ENCODE measurements at places on chromosomes 6 and 20.

- DNase-seq = peak; percentile 54
Measured at GRCh38 chr6:159979136-159979874, 10.4 kb downstream of the IGF2R start.

GRCh38 chr6:31903957-31904356 is 2.1 kb upstream of the ZBTB12 start:
- DNase-seq = no peak

GRCh38 chr20:24134284-24134683 is 145.7 kb upstream of the GGTLC1 start:
- peak; percentile 15 for DNase-seq

GRCh38 chr6:17883665-17884497 is 103.6 kb downstream of the KIF13A start:
- no peak for DNase-seq

GRCh38 chr20:40588891-40589290 is 100.1 kb downstream of the MAFB start:
- DNase-seq = no peak

GRCh38 chr20:62835931-62836861 is 19.3 kb downstream of the COL9A3 start:
- DNase-seq = no peak

GRCh38 chr6:87658516-87658915 is 43.5 kb downstream of the AKIRIN2 start:
- no peak for DNase-seq

DNA sequence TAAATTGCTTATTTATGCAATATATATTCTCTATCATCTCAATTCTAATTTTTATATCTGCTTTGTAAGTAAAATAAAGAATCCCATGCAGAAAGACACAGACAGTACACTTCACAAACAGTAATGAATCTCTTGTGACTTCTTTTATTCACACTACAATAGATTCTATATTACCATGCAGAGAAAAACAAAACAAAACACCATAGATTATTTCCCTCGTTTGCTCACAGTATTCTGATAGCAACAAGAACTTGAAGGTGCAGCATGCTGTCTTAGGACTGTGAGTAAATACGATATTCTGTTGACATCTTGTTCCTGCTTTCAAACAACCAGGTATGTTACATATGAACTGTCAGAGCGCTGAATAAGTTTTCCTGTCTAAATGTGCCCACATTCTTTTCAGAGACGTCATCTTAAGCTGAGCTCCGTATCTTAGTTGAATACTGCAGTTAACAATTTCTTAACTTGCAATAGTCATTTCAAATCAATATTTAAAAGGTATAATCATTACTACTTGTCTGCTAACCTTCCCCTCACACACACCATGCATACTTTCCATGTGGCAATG is 140.1 kb downstream of the BTBD9 start:
- DNase-seq = no peak

DNA sequence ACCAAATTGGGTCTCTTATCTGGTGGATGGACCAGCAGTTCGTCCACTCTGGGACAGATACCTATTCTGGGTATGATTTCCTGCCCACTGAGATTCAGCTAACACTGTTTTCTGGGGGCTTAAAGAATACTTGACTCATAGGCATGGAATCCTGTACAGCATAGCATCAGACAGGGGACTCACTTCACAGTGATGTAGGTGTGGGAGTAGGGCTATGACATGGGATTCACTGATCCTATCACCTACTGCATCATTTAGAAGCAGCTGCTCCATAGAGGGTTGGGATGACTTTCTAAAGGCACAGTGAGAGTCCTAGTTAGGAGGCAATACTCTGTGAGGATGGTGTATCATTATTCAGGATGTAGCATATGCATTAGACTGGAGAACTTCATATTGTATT is 74.5 kb upstream of the AHI1 start:
- DNase-seq = no peak

- no peak for DNase-seq
Measured at GRCh38 chr6:92329208-92329847, 1090.0 kb downstream of the EPHA7 start.

DNA sequence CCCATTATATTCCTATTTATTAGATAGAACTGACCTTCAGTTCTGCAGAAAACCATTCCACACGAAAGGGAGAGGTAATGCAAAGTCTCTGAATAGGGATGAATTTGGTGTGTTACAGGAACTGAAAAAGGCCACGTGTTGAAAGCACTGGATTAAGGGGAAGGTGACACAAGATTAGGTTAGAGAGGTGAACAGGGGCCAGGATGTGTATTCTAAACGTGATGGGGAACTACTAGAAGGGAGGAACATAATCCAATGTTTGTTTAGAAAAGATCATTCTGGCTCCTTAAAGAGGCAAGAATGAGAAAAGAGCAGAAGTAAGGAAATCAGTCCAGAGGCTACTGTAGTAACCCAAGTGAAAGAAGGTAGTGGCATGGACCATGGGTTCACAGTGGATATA is 6.3 kb upstream of the ZKSCAN8 start:
- DNase-seq = no peak

GRCh38 chr20:4811661-4812181 is 90.0 kb downstream of the PRND start:
- DNase-seq = no peak

- no peak for DNase-seq
Measured at GRCh38 chr6:143160015-143160414, 99.3 kb downstream of the AIG1 start.

- peak; percentile 32 for DNase-seq
Measured at GRCh38 chr6:28269492-28269891, 2.5 kb downstream of the ZSCAN26 start.

GRCh38 chr6:130070792-130071191 is 52.4 kb downstream of the L3MBTL3 start:
- no peak for DNase-seq

DNA sequence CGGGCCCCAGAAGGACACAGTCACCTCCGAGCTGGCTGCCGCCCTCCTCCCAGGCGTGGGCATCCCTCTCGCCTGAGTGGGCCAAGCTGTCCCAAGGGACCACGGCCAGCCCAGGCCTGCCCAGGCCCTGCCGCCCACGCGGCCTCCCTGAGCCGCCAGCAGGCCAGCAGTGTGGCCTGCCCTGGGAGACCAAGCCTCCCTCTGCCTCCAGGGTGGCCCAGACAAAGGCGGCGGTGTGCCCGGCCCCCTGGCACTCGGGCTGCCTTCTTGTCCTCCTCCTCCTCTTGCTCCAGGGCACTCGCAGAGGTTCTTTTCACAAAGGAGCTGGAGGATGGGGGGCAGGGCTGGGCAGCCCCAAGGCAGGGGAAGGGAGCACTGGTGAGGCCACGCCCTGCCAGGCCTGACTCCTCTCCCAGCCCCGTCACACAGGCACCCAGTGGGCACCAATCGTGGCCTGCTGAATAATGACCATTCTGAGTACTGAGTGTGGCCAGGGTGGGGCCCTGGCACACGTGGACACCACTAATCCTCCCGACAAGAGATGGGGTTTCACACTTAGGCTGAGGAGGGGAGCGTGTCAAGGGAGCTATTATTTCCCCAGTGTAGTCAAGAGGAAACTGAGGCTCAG is 25.3 kb downstream of the NOL4L start:
- DNase-seq = peak; percentile 50

- DNase-seq = peak; percentile 85
Measured at GRCh38 chr6:146914489-146915483, 289.4 kb upstream of the STXBP5 start.

GRCh38 chr6:100184473-100184872 is 190.4 kb upstream of the MCHR2 start:
- DNase-seq = no peak

DNA sequence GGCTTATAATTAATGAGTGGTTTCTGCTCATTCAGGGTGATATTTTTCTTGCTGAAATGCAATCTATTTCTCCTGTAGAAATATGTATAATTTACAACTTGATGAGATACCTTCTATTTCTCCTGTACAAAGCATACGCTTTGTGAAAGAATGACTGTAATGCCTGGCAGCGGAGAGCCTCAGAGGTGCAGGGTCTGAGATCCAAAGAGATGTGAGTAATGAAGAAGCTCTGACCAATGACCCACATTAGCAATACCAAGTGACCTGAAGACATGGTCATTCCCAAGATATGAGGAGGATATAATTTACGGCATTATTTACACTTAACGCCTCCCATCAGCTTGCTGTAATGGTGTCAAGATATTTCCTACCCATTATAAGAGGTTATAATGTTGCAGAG is 98.4 kb upstream of the RAB32 start:
- no peak for DNase-seq

- DNase-seq = no peak
Measured at GRCh38 chr6:25608558-25609174, 43.3 kb upstream of the SCGN start.

DNA sequence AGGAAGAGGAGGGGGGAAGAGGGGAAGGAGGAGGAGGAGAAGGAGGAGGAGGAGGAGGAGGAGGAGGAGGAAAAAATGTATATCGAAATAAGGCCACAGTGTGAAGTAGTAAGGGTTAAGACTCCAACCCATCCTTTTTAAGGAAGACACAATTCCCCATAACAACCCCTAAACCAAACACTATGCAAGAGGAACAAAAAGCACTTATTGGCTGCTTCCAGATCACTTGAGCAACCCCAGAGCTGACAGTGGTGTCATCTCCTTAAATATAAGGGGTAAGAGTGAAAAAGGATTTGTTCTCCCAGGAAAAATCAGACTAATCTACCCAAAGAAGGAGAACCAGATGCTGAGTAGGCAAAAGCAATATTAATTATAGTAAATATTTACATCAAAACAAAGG is 169.1 kb upstream of the SASH1 start:
- DNase-seq = no peak

GRCh38 chr20:59821201-59821600 is 112.2 kb downstream of the SYCP2 start:
- DNase-seq = no peak

DNA sequence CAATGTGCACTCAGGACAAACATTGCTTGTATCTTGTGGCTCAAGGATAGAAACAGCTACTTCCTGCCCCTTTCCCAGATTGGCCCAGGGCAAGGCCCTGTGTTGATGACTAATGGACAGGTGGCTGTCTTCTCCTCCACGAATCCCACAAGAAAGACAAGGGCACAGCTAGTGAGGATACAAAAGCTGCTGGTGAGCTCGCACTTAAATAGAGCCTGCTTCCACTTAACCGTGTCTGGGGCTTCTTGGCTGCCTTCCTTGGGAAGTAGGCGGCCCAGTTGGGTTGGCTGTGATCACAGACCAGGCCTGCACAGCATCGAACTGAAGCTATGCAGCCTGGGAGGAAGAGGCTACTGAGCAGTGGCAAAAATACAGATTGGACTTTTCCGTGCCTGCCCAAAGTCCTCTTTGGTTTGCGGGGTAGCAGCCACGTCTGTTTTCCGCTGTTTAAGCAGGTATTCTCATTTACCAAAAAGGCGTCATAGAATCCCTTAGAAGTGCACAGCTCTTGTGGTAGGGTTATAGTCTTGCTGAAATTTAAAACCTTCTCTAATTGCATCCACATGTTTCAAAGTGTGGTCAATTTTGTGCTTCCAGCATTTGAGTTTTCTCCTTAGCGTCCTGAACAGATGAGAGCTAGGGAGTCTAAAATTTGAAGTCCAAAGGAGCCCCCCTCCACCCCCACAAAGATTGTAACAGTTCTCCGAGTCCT is 23.0 kb upstream of the NAA20 start:
- DNase-seq = peak; percentile 38

GRCh38 chr6:144417681-144418080 is 132.5 kb downstream of the UTRN start:
- DNase-seq = no peak

Measured in MG63 (cell line).